GM12891 (cell line): ENCODE measurements at places on chromosomes 2 and 18.
A peak's percentile ranks its signal among the peaks of the same experiment; 100 is the strongest.

- DNase-seq, result no peak
Measured at GRCh38 chr2:26529406-26530239, 51.7 kb upstream of the OTOF start.

DNA sequence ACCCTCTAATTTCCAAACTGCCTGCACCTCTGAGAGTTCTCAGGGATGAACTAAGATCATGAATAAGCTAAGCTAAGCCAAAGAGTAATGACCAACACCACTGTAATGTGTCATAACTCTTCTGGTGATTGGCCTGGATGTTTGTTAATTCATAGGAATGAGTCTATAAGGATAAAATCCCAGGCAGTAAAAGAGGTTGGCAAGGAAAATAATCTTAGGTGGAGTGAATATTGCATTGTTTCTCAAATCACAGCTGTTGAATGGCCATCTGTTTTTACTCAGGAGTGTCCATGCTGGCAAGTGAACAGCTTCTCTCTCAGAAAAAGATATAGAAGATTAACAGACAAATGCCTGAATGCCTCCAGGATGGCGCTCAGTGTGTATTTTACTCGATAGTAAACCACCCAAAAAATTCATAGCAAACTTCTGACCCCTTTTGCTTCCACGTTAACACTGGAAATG lies 60.8 kb upstream of the GLS start:
- DNase-seq, result no peak

GRCh38 chr18:58291131-58291530 lies 247.1 kb downstream of the NEDD4L start:
- DNase-seq, result no peak

- no peak for DNase-seq
Measured at GRCh38 chr18:49206717-49207116, 253.7 kb downstream of the DYM start.

DNA sequence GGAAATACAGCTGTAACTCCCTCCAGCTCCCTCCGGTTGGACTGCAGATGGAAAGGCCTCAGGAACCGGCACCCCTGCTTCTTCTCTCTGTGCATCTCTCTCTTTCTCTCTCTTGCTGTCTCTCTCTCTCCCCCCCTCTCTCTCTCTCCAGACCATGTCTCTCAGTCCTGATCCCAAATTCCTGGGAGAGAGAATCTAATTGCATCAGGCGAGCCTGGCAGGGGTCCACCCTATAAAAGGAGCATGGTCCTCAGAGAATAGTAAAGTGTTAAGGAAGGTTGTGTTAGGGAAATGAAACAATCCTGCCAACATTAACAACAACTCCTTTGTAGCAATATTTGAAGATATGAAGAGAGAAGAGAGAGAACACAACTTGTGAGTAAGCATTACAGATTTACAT lies 36.7 kb downstream of the VIT start:
- DNase-seq, result no peak

GRCh38 chr18:63445037-63445436 lies 22.8 kb upstream of the VPS4B start:
- no peak for DNase-seq

DNA sequence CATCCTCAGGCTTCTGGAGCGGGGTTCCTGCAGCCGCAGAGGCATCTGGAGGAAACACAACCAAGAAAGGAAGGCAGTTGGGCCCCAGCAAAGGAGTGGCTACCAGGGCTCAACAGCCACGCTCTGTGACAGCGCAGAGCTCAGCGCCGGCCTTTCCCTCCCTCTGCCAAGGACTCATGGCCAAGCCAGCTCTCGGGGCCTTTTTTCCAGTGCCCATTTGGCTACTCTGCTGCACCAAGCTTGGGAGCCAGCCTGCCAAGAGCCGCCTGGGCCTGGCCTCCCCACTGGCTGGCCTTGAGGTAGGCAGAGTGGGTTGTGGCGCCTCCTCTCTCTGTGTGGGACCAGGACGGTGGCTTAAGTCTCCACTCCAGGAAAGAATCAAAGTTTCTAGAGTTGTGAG lies 7.2 kb upstream of the CCDC74A start:
- DNase-seq, result no peak

DNA sequence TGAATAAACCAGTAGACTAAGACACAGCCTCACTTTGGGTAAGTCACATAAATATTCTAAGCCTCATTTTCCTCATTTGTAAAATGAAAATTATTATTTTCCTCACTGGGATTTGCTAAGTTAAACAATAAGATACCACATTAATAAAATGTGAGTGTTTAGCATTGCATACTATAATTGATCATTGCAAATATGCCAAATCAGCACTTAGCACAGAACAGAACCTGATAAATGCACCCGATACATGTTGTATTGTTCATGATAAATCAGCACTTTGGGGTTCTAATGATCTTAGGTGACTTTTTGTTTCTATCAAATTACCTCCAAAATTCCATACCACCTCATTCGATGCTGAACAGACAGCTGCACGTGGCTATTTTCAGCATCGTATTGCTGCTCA lies 50.2 kb upstream of the RAPGEF4 start:
- DNase-seq, result no peak

GRCh38 chr2:217650716-217651360 lies 352.0 kb downstream of the TNS1 start:
- DNase-seq, result peak; percentile 48

- no peak for DNase-seq
Measured at GRCh38 chr2:65495251-65495877, 63.0 kb upstream of the SPRED2 start.

GRCh38 chr2:185335879-185336278 lies 402.7 kb upstream of the FSIP2 start:
- no peak for DNase-seq
